ENCODE measurements at places on chromosomes 11 and 22.

DNA sequence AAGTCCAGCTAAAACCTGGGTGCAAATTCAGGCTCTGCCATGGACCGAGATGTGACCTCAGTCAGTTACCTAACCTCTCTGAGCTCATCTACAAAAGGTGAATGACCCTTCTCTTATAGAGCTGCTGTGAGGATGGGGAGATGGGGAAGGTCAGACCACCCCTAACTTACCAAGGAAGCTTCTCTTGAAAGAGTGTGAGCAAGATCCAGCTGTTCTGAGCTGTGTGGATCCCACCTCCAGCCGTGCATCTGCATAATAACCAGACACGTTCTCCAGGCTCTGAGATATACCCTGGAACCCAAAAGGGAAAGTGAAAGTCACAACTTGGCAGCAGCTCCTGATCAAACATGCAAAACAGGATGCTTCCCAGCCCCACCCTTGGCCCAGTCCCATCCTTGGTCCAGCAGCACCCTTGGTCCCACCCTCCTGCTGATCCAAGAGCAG, at the start of gene APOL3:
TSS of gene APOL3 (minus strand) at position 257 of the 444 bp plus-strand sequence. CDS start 11,700 bp downstream, outside the sequence.
- peak; percentile 62 for DNase-seq

GRCh38 chr22:18075720-18076497, 1.9 kb upstream of the PEX26 start:
- DNase-seq = peak; percentile 64

- DNase-seq = no peak
These were observed 4.3 kb upstream of the OR51V1 start for GRCh38 chr11:5204787-5205186.

GRCh38 chr11:103927535-103927934, 108.9 kb upstream of the DDI1 start:
- no peak for DNase-seq

DNA sequence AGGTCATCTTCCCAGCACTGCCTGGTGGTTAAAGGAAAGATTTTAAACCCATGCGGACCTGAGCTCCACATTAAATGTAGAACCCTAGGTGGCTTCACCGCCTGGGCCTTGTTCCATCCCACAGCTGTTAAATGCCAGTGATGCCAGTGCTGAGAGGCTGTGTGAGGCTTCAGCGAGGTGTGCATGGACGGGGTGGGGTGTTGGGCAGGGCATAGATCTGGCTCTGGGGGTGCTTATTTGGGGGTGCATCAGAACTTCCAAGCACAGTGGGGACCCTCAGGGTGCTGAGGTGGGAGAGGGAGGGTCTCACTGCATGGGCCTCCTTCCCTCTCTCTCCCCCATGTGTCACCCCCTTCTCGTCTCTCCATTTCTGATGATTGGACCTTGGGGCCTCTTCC, 90.1 kb upstream of the B3GAT1 start:
- DNase-seq = no peak

DNA sequence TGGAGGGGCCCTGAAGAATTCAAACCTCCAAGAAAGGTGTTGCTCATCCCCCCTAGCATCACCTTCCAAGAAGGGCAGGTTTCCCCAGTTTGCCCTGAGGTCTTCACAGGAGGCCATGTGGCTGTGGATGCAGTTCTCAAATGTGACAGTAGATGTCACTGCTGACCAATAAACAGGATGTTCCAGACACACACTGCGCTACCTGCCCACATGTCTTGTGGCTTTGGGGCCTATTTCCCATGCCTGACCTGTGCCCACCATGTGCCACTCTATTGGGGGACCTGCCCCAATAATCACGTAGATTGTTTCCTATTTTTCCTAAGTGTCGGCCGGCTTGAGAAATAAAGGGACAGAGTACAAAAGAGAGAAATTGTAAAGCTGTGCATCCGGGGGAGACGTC, 4.5 kb downstream of the GSTT2 start:
- DNase-seq = no peak

DNA sequence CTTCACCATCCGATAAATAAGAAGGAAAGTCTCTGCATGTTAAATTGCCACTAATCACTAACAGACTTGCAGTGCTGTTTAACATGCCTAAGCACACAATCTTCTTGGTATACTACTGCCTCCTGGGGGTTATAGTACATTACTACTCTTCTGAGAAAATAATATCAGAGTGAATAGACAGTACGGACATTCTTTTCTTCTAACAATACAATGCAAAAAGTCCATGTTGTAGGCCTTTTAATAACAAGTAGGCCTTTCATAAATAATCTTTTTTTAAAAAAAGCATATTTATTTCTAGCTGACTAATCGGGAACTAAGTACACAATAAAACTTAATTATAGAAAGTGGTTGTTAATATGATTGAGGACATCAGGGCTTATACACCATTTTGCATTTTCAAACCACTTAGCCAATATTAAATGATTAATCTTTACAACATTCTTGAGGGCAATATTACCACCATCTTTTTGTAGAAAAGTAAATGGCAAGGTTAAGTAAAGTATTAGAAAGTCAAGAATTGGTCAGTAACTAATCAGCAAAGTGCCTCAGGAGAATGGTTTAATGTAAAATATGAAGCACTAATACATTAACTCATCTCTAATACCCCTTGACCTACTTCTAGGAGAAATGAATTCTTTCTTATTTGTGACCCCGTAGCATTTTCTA, 84.7 kb downstream of the TTC28 start:
- peak; percentile 17 for DNase-seq

DNA sequence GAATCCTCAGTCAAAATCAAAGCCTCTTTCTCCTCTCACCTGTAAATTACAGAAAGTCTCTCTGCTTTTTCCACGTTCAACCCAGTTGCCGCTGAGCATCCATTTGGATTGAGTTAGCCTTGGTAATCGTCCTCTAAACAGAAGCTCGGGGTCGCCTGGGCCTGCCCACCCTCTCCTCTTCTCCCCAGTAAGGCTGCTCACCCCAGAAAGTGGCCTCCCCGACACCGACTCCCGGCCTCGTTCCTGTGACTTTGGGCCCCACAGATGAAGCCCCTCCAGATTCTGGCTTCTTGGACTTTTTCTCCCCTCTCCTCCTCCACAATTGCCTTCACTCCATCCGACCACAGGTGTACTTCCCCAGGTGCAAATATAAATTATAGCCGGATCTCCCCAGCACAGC, 1500.0 kb downstream of the BRD1 start:
- no peak for DNase-seq

- no peak for DNase-seq
These were observed 14.5 kb upstream of the P4HA3 start for GRCh38 chr11:74325649-74326645.

GRCh38 chr22:17968126-17968525, 56.2 kb downstream of the MICAL3 start:
- DNase-seq = no peak

DNA sequence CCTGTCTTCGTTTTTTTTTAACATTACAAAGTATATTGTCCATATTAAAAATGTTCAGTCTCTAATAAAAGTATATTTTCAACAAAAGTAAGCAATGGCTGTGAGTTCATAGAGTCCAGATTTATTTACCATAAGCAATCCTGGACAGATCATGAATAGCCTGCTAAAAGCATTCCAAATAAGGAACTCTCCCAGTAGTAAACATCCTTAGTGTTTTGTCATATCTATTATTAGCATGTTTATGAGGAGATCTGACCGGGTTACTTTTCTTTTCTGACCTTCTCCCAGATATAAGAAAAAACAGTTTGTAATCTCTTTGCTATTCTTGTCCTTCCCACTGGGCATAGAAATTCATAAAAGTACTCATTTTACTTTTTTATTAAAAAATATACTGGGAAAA, 403.9 kb upstream of the ANO3 start:
- DNase-seq = no peak

- no peak for DNase-seq
These were observed 481.8 kb upstream of the TENM4 start for GRCh38 chr11:79922641-79923040.

DNA sequence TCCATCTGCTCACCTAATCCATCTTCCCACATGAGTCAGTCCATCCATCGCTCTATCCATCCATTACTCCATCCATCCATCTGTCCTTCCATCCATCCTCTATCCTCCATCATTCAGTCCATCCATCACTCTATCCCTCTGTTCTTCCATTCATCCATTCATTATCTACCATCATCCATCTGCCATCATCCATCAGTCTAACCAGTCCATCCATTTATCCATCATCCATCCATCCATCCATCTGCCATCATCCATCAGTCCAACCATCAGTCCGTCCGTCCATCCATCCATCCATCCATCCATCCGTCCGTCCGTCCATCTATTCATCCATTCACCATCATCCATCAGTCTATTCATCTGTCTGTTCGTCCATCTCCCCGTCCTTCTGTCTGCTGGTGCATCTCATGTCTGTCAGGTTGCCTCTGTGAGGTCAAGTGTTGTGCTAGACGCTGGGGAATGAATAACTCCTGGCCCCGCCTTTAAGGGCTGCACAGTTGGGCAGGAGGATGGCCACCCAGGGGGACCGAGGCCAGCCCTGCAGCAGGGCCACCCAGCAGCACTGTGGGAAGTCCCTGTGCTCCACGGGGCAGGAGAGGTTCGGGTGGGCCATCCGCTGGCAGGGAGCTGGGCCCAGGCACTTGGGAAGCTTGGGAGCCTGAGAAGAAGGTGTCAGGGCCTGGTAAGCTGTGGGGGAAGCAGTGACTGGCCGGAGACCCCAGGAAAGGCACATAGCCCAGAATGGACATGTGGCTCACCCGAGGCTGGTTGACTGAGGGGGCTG, 137.1 kb downstream of the CTTN start:
- no peak for DNase-seq

DNA sequence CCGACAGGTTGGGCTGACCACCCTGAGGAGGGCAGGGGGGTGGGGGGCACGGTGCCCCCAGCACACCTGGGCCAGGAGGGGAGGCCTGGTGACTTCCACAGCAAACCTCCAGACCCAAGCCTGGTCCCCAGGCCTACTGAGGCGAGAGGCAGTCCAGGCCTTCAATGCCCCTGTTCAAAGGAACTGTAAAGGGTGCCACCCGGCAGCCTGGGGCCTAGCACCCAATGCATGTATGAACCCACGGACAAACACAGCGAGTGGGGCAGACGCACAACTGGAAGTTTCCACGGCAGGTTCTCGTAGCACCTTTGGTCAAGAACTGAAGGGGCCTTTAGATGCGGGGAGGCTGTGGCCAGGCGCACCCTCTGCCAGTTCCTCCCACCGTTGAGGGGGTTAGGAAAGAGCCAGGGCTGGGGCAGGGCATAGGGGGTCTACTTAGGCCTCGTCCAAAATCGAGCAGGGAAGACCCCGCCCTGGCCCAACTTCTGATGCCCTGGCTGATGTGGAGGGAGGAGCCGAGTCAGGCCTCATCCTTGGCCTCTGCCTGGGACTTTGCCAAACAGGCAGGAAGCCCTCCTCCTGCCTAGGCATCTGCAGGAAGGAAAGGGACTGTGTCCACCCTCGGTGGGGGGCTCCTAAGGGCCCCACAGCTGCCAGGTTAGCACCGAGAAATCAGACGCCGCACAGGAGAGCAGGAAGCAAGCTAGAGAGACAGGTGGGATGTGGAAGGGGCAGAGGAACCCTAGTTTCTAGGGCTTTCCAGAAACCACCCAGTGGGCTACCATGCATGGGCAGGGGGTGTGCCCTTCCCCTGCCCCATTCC, 6.6 kb downstream of the CBX6 start:
- no peak for DNase-seq

DNA sequence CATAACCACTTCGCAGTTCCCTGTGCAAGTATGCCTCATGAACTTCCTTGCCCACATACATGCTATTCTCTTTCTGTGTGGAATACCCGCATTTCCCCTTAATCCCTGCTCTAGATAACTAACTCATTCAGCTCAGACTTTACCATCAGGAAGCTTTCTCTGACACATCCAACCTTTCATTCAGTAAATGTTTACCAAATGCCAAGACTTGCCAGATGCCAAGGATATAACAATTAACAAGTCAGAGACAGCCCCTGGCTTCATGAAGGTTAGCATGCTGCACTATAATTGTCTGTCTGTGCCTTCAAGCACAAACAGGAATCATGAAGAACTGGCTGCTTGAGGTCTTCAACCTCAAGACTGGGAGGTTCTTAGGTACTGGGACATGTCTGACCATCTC, 71.2 kb upstream of the GDPD4 start:
- no peak for DNase-seq

GRCh38 chr11:5618807-5619206, 6.0 kb upstream of the TRIM34 start:
- no peak for DNase-seq

GRCh38 chr11:33089776-33090175, 50.4 kb downstream of the TCP11L1 start:
- no peak for DNase-seq

GRCh38 chr11:38553148-38553547, 1955.1 kb upstream of the RAG2 start:
- no peak for DNase-seq

- DNase-seq = no peak
These were observed 8.6 kb downstream of the HSCB start for GRCh38 chr22:28750471-28750881.

DNA sequence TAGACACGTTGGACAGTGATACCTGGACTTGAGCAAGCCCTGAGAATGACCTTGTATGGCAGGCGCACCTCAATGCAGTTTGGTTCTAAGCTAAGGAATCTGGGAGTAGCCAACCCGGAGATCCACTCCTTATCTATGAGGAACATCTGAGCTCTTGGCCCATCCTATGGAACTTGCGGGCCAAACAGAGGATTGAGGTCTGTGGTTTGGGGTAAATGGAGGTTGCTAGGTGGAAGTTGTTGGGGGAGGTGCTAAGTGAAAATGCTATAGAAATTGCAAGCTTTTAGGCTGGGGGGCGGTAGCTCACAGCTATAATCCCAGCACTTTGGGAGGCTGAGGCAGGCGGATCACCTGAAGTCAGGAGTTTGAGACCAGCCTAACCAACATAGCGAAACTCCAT, 8.9 kb downstream of the GDPD5 start:
- DNase-seq = no peak

- no peak for DNase-seq
These were observed 217.8 kb upstream of the TBCEL start for GRCh38 chr11:120805960-120806555.

DNA sequence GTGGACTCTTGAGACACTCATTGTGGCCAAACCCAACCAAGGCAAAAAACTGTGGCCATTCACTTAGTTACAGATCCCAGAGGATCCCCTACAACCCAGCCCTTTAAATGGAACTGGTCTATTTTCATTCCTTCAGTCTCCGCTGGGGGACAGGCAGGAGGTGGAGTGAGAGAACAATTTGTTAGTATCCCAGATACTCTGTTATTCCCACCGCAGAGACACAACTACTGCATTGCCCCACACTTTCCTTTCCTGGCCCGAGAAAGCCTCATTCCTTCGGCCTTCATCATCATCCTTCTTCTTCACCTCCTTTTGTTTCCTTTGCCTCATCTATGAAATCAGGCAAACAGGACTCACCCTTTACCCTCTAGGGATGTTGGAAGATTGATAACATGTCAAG, 191.1 kb downstream of the NTM start:
- DNase-seq = no peak

DNA sequence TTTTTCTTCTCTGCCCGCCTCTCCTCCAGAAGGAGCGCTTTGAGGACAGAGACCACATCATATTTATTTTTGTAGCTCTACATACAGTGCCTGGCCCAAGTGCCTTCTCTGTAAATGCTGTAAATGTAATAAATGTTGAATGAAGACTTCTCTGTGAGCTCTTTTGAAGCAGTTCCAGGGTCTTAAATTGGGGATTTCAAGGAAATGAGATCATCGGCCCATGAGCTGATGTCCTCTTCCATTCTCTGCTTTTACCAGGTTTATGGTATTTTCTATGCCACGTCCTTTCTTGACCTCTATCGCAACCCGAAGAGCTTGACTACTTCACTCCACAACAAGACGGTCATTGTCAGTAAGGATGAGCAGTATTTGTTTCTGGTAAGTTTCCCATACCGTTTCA, 165.7 kb upstream of the SORL1-AS1 start:
- DNase-seq = no peak

- DNase-seq = no peak
These were observed 24.3 kb downstream of the KCNQ1OT1 start for GRCh38 chr11:2675540-2675939.
